Activated CD4-positive, CD25-positive, alpha-beta regulatory T cell (primary cell): ENCODE measurements at places on chromosomes 1 and 21.

DNA sequence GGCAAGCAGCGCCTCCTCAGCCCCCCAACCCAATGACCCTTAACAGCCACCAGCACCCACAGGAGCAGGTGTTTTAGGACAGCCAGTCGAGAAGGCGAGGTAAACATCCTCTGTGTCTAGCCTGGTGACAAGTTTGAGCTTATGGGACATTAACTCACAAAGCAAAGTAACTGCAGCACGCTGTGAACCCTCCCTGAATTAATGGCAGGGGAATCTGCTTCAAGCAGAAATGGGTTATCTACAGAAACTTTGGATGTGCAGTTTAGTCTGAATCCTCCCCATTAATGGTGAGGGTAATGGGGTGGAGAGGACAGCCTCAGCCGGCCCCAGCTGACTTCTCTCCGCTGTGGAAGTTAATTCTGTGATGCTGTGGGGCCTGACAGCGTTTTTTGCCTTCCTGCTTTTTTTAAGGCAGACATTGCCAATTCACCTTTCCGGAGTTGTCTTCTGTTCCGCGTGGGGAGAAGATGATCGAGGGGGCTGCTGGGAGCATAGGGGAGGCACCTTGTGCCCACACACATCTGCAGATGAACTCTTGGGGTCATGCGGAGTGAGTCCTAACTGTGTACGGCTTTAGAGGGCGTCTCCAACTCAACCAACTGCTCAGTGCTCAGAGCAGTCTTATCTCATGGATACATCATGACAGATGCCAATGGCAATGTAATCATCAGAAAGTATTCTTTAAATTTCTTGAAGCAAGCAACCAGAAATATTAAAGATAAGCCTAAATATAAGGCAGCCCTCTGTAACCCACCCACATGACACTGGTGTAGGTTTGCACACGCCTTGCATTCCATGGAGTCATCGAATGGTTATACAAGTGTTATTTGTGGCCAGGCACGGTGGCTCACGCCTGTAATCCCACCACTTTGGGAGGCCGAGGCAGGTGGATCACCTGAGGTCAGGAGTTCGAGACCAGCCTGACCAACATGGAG lies 41.0 kb downstream of the POFUT2 start:
- no peak for DNase-seq

DNA sequence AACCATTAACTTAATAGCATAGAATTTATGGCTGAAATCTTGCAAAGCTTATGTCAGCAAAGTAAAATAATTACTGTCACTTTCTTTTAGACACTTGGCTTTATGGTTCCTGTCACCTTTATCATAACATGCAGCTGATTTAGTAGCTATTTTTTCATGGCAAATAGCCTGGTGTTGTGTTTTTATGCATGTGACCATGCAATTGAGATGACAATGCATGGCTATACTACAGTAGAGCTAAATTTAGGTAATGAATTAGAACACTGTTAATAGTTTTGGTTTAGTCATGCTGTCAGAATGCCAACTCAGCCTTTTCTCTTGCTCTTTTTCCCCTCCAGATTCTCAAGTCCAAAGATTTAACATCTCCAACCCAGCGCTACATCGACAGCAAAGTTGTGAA lies 88.6 kb downstream of the TGFB2 start:
- DNase-seq: no peak

- no peak for DNase-seq
Measured at GRCh38 chr1:193111641-193112090, 6.5 kb upstream of the GLRX2 start.

DNA sequence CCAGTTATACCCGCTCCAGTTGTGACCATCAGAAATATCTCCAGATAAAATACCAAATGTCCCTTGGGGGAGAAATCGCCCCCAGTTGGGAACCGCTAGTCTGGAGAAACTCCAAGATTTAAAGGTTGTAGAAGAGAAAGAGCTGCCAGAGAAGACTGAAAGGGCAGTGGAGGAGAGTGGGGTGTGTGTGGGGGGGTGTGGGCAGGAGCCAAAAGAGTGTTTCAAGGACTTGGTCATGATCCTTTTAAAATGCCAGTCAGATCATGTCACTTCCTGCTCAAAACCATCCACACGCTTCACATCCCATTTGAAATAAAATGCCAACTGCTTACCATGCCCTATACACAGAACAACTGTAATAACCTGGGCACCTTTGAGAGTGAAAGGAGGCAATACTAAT lies 3.4 kb upstream of the HEYL start:
- DNase-seq: no peak

GRCh38 chr1:194014014-194014413 lies 827.6 kb upstream of the B3GALT2 start:
- no peak for DNase-seq

DNA sequence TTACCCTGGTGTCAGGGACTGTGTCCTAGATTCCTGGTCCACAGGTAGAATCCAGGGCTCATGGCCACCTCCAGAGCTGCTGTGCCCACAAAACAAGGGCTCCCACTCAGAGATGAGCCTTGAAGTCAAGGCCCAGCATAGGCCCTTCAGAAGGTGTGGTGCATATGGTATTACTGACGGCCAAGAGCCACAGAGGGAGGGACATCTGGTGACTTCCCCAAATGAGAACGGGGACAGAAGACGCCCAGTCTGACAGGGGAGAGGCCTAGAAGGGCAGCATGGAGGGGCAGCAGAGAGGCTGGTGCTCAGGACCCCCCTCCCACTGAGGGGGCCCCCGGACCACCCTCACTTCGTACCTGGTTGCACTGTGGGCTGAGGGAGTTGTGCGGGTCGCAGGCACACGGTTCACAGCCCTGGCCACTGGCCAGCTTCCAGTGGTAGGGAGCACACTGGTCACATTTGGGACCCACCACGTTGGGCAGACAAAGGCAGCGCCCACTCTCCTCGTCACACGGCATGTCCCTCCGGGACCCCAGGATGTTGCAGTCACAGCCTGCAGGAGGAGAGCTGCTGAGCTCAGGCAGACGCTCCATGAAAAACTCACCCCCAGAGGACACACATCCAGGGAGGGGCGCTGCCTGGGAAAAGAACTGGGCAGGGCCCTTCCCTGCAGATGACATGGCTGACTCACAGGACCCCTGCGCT lies 25.0 kb downstream of the LAMB3 start:
- no peak for DNase-seq

DNA sequence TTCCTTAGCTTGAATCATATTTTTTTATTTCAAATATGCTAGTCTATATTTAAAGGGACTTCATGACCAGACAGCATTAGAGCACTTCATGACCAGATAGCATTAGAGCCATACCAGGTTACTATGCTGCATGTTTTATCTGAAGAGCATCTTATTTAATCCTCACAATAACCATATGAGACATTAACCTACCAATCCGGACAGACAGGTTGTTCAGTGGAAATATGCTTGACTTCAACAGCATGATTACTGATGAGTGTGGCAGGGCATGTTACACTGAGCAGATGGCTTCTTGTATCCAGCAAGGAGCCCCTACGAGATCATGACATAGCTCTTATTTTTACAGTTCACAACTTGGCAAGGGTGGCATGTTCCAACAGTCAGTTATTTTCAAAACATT lies 85.0 kb upstream of the KCTD3 start:
- no peak for DNase-seq

DNA sequence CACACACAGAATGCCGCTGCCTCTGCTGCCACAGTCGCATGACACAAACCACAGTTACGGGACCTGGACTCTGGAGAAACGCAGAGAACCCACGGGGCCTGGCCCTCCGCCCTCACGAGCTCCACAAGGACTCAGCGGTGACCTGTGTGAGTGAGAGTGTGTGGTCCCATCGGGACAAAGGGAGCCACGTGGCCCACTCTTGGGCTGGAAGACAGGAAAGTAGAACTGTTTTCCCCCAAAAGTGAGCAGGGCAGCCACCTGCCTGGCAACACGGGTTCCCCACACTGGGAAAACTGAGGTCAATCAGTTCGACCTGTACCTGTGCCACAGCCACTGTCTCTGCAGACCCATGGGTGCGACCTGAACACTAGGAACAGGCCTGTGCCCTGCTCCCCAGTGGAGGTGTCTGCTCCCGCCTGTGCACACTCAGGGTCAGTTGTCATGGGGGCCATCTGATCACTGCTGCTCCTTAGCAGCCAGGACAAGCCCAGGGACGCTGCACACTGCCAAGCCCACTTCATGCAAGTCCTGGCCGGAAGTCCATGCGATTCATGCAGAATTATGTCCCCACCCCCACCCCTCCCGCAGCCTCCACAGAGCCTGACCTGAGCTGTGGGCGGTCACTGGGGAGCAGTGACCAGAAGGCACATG lies 54.4 kb upstream of the ADARB1 start:
- no peak for DNase-seq

GRCh38 chr1:28865997-28866650 lies 48.2 kb upstream of the EPB41 start:
- DNase-seq: no peak

DNA sequence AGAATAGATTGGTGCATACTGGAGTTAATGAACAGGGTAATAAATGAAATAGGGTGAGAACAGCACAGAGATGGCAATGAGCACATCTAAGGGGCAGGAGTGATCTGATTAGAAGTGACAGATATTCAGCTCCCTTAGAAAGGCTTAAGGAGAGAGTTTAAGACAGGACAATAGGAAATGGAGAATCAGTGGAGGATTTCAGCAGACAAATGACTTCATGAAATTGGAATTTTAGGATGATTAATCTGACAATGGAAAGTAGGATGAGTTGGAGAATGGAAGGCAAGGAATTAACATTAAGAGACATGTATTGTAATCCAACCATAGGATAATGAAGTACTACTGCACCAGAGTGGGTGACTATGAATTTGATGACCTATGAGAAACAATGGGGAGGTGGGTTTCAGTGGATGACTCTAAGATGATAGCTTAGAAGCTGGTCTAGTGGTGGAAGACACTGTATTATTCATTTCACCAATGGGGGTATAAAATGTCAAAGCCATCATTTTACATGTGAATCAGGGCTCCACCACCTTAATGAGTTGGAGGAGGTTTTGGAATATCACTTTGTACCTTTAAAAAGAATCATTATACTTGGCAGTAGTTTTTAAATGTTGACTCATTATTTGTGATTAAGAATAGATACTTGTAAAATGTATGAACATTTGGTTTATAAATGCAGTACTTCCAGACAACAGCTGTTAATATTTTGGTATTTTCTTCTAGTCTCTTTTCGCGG lies 139.1 kb downstream of the PLA2G4A start:
- no peak for DNase-seq

DNA sequence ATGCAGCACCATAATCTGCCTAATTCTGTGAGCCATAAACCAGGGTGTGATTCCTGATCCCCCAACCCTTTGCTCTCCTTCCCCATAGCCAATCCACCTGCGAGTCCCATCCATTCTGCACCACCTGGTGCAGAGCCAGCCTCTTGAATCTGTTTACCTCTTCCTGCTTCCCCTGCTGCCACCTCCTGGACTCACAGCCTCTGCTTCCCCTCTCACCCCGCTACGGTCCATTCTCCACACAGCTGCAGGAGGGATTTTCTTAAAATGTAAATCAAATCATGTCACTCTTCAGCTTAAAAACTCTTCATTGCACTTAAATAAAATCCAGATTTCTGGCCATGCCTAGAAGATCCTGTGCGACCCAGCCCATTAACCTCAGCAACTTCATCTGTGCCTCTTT lies 186.7 kb downstream of the FOXD2 start:
- no peak for DNase-seq

DNA sequence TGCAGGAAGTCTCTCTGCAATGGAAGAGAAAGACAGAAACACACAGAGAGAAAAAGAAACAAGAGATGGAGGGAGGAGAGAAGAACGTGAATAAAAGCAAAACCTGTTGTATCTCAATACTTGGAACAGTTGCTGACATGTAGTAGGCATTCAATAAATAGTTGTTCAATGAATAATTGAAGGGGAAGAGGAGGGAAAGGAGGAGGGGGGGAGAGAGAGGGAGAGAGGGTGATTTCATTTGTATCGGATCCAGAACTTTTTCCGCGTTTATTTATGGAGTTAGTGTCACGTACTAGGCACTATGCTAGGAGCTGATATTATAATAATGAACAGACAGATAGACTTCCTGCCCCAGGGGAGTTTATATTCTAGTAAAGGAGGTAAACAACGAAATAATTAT lies 144.1 kb downstream of the OMA1 start:
- DNase-seq: no peak

- no peak for DNase-seq
Measured at GRCh38 chr1:41015281-41015896, 6.1 kb downstream of the SLFNL1 start.

- DNase-seq: no peak
Measured at GRCh38 chr1:115337276-115337632, 795 bp downstream of the NGF start.

GRCh38 chr1:99872063-99872462 lies 21.9 kb downstream of the AGL start:
- no peak for DNase-seq

- no peak for DNase-seq
Measured at GRCh38 chr1:160836561-160836960, 26.1 kb downstream of the CD244 start.

DNA sequence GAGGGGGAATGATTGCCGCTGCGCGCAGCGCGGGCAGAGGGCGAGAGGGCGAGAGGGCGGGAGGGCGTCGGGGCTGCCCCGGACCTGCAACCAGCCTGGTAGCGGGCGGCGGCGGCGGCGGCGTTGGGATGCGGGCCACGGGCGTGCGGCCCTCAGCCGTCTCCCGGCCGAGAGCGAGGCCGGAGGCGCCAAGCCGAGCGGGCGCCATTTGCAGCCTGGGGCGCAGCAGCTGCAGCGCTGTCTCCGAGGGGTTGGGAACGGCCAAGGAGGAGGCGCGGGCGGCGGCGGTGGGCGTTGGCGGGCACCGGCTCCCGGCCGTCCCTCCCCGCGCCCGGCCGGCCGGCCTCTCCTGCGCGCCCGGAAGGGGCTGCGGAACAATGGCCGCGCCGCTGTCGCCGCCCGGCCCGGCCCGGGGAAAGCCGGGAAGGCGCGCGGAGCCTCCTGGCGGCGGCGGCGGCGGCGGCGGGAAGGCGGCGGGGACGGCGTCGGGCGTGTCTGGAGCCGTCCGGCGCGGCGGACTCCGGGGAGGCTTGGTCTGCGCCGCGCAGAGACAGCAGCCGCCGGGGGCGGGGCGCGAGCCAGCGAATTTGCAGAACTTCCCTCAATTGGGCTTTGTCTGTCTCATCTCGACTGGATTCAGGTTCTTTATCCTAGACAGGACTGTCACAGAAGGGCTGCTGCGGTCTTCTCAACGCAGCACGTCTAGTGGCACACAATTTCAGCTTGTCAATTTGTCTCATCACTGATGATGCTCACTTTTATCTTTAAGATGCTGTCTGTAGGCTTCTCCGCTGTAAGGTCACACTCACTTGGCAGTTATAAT lies 35.7 kb downstream of the ZBTB8B start:
- no peak for DNase-seq

GRCh38 chr21:44028287-44028659 lies 16.2 kb downstream of the TRAPPC10 start:
- no peak for DNase-seq

- no peak for DNase-seq
Measured at GRCh38 chr21:32064281-32064910, 191.6 kb downstream of the HUNK start.

DNA sequence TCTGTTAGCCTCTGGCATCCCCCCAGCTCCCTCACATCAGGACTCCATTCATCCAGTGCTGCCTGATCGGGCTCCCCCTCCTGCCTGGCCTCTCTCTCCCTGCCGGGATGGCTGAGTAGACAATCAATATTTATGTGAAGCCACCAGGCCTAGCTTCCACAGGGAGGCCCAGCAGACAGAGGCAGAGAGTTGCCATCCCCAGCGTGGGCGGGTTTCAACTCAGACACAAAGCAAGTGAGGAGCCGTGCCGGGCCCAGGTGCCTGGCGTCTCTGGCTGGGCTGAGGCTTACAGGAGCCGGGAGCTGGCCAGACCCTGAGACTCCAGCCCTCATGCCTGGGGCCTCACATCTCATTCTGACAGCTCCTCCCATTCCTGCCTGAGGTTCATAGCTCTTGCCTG lies 34.5 kb upstream of the ATP2B4 start:
- no peak for DNase-seq
